ENCODE measurements at places on chromosomes 2 and 18.

- DNase-seq = peak; percentile 52
These were observed 242.1 kb upstream of the RND3 start for GRCh38 chr2:150729495-150729955.

DNA sequence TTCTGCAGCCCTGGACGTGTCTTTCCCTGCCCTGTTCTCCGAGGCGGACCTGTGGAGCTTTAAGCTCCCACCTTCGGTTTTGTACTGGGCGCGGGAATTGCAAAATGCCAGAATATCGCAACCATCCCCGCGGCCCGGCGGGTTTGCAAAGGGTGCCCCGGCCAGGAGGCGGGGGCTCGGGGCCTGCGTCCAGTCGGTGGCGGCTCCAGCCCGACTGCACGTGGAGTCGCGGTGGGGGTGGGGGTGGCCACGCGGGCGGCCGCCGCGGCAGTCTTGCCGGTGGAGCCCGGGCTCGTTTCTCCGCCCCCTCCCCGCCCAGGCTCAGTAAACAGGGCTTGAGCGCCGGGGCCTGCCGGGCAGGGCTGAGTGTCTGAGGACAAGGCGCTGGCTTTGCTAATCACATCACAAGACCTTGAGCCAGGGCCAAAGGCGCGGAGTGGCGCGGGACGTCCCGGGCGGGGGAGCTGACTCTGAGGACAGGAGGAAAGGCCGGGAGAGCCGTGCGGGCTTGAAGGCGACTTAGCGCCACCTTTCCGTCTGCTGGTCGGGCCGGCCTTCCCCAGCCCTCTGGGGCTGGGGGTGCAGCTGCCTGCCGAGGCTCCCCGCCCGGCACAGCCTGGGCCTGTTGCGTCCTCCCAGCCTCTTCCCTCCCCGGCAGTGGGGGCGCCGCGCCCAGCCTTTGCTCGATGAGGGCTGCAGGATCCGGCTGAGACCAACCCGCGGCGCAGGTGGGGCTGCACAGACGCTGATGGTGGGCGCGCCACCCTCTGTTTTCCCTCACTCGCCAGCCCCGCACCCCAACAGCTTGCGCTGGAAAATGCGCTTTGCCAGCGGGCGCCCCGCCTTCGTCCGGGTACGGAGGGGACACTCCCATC lies 786 bp upstream of the ZFP36L2 start:
- peak; percentile 74 for DNase-seq

DNA sequence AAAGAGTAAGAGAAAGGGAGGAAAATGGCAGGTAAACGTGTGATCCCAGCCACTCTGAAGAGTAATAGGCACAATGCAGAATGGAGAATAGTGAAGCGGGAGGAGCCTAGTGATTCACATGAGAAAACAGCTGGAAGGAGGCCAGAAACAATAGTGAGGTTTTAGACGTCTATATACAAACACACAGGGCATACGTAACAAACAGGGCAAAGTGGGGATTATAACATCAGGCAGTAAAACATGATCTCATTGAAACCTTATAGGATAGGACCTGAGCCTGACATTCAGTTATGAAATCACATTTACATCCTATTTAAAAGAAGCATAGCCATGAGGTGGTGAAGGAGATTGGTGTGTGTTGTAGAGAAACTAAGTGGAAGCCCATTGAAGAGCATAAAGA lies 33.0 kb upstream of the GATA6 start:
- peak; percentile 1 for DNase-seq

DNA sequence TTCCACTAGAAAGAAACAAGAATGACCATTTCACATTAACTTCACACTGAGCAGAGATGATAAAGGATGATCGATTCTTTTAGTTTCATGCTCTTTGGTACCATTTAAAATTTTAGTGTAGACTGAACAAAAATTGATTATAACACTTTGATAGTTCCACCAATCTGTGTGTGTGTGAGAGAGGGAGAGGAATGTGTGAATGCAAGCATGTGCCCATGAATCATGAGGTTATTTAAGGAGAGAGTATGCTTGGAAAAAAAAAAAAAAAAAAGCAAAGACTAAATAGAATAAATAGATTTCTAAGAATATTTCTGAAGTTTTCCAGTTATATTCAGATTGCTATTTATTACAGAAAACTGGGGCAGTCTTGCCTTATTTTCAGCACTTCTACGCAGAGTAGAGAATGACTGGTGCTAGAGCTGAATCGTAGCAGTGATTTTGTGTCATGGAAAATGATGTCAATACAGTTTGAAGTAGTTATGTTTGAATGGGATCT lies 900.8 kb downstream of the SLC4A3 start:
- peak; percentile 23 for DNase-seq

DNA sequence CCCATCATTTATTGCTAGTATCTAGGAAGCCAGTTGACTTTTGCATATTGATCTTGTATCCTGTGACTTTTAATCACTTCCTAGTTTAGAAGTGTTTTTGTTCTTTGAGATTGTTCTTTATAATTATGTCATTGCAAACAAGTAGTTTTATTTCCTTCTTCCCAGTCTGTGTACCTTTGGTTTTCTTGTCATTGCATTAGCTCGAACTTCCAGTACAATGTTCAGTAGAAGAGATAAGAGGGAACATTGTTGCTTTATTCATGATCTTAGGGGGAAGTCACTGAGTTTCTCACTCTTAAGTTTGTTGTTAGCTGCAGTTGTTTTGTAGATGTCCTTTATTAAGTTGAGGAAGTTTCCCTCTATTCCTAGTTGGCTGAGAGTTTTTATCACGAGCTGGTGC lies 61.0 kb downstream of the TRAPPC12 start:
- no peak for DNase-seq

GRCh38 chr2:65377556-65378192 lies 54.7 kb downstream of the SPRED2 start:
- peak; percentile 89 for DNase-seq

DNA sequence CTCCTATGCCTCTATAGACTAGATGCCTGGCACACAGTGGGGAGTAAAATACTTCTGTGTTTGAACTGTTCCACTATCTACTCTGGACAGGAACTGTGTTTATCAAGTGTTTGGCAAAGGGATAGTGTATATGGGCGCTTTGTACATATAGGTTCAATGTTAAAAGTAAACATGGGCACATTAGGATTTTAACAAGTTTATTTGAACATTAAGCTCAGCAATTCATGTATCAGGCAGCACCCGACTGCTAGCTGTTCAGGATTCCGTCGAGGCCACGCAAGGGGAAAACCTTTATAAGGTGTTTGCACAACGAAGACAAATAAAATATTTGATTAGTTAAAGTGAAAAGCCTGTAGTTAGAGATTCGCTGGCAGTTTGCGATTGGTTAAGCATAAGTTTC lies 43.4 kb upstream of the ROCK2 start:
- no peak for DNase-seq

- DNase-seq = no peak
These were observed 147.9 kb downstream of the GALNT3 start for GRCh38 chr2:165645930-165646831.
